ENCODE measurements at places on chromosomes 5 and 9. TPM values are rescaled to one million over a fixed set of nuclear protein-coding genes. Genes with fewer than 3 reads are reported as not detected.

SLC30A5 gene
- total RNA-seq = 66.1 TPM

CDH6 gene
- total RNA-seq = under 0.01 TPM

NDUFA8 gene
- 20.5 TPM for total RNA-seq

MEIKIN gene
- total RNA-seq = not detected

MLANA gene
- 0.20 TPM for total RNA-seq

APBA1 gene
- total RNA-seq = 3.1 TPM

HNRNPA0 gene
- 13.9 TPM for total RNA-seq

ECSCR gene
- 0.37 TPM for total RNA-seq

PRLR gene
- 0.20 TPM for total RNA-seq

CARD9 gene
- 0.78 TPM for total RNA-seq

CATSPER3 gene
- under 0.01 TPM for total RNA-seq

TMEM232 gene
- total RNA-seq = 5.1 TPM
